Right renal pelvis (tissue), 4 donors: ENCODE measurements at places on chromosomes 7 and 10. TPM values are rescaled to one million over a fixed set of nuclear protein-coding genes. Genes with fewer than 3 reads are reported as not detected.

- no peak for DNase-seq
These were observed 90.0 kb downstream of the C1GALT1 start for GRCh38 chr7:7272294-7272693.

Gene IQUB
- 5.4 TPM for polyA plus RNA-seq

DNA sequence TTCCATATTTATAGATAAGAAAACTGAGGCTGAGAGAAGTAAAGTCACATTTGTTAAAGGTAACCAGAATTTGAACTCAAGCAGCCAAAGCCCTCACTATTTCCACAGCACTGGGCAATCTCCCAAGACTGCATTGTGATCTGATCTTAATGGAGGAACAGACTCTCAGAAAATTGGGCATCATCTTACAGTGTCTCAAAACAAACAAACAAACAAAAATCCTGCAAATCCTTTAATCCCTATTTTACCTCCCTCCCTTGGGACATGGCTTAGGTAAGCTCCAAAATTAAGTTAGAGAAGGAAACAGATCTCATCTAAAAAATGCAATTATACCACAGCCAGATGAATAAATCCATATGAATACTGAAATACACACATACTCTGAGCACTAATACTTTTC, 57.5 kb downstream of the FHIP2A start:
- no peak for DNase-seq

DNA sequence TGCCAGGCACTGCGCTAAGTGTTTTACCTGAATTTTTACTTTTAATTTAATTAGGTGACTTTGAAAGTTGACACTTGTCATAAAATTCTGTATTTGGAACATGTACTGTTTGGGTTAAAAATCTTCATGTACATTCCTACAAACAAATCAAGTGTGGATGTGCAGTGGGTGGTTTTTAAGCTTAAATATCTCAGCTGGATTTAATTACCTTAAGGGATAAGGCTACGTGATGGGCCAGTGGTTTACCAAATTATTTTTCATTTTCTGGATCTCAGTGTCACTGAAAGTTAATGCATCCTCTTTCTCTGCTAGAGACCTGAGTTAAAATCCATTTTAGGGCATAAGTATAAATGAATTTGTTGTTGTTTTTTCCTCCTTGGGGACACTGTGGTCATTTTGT, 51.1 kb downstream of the EXOC4 start:
- no peak for DNase-seq

DNA sequence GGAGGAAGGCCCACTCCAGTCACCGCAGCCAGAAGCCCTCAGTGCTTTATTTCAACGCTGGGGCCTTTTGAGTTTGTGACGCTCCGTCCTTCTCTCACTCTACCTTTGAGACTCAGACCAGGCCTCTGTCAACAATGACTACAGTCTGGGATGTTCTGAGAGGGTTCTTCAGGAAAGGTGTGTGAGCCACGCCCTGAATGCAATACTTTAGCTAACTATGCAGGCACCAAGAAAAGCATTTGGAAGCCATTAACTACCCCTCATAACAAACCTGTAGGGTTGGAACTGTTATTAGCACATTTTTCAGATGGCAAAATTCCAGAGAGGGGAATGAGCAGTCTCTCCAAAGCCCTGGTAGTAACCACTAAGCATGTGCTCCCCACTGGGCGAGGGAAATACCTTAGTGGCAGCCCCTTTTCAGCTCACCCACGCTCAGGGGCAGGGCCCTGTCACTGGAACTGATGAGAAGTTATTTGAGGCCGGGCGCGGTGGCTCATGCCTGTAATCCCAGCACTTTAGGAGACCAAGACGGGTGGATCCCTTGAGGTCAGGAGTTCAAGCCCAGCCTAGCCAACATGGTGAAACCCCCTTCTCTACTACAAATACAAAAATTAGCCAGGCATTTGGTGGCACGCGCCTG, 5.7 kb upstream of the ARPC1B start:
- no peak for DNase-seq
